Heart left ventricle (tissue), 16 donors: ENCODE measurements at places on chromosomes 3 and 15.

GRCh38 chr3:42009456-42009855 lies 47.6 kb upstream of the ULK4 start:
- DNase-seq = no peak

GRCh38 chr3:196323016-196323415 lies 5.0 kb upstream of the DYNLT2B start:
- no peak for DNase-seq

DNA sequence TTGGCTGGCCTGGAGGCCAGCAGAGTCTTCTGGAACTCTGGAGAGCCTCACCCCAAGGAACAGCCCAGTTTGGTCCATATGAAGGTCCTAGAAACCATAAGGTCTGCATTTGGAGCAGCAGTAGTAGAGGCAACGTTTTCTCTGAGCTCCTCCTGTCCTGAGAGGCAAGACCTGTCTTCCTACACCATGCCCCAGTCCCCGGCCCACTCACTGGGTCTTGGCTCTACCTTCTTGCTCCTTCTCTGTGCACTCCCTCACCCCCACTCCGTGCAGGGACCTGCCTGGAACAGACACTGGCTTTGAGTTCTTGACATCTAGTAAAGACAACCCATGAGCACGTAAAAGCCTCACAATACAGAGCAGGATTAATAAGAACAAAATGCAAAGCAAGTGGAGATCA lies 76.6 kb downstream of the CHRD start:
- no peak for DNase-seq

- no peak for DNase-seq
Measured at GRCh38 chr15:60798821-60799220, 319.9 kb upstream of the ICE2 start.

GRCh38 chr3:64488939-64489338 lies 198.9 kb downstream of the ADAMTS9 start:
- DNase-seq = no peak

DNA sequence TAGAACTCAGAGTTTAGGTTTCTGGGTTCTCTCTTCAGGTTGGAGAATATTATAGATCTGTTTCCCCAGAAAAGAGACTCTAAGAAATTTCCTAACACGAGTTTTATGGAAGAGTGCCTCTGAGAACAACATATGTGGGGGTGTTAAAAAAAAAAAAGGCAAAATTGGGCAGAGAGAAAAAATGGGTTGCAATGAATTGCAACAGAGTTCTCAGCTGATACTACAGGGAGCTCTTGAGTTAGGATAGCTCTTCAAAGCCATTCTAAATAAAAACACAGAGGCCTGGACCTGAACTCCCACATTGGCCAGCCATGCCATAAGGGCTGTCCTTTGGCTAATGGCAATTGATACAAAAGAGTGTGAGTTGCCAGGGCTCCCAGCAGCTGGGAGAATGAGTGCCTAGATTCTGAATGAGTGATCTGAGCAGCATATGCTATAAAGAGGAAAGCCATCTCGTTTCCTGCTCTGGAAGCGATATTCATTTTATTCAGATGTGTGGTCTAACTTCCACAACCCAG lies 20.1 kb upstream of the UBE2E2 start:
- DNase-seq = no peak

DNA sequence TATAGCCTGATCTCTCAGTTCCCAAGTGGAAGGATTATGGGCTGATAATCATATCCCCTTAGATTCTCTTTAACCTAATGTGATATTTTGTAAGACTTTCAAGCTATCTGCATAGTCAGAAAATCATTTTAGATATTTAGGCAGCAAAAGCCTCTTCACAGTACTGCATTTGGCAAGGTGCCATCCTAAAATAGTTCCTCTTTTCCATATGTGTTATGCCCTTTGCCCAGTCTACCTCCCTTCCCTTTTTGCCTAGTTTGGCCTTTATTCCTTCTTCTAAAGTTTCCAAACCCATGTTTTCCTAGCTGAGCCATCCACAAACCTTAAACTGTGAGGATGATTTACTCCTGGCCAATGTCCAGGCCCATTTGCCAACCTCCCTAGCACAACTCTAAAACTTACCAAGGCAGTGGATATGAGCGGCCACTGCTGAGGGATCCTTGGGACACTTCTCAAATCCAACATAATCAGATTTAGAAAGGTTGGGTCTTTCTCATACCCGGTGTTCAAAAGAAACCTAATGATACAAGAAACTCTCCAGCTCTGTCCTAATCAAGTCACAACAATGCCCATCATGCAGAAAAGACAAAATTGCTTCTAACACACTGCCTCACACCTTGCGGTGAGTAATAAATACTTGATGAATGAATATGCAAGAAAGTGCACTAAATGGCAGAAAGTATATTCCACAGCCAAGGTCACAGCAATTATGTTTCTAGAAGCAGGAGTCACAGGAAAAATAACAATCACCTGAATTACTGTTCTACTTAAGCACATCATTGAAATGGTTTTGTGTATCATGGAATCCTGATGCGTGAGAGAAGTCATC lies 493.9 kb downstream of the NLGN1 start:
- no peak for DNase-seq

- DNase-seq = no peak
Measured at GRCh38 chr3:100869787-100870186, 123.4 kb downstream of the ABI3BP start.

DNA sequence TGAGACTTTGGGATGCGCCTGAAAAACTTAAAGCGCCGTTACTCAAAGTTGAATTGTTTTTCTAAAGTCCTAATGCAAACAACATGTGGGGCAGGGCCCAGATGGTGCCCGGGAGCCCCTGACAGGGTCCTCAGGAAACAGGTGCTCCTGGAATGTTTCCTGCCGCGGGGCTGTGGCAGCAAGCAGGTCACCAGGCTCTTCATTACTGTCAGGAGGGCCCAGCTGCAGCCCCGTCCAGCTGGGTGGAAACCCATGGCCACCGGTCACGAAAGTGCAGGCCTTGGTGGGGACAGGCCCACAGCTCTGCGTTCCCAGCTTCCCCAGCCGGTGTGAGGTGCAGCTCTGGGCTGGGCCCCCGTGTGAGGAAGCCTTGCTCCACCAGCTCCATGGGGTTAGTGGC lies 63.9 kb upstream of the GATA2 start:
- DNase-seq = no peak

DNA sequence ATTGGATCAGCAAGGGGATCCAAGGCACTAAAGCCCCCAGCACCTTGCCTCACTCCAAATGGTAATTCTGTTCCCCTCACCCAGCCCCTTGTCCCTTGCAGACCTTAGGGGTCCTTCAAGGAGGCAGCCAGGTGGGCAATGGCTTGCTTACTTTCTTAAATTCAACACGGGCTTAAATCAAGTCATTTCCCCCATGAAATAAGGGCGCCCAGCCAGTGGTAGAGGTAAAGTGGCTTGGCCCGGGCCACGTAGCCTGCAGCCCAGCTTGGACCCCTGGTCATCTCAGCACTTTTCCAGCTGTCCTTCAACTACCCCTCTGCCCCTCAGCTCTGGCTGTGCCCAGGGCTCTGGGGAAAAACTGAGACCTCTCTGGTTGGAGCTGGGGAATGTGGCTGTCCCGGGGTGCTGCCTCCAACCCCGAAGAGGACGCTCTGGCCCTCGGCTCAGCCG lies 1.2 kb downstream of the PSTPIP1 start:
- no peak for DNase-seq

- no peak for DNase-seq
Measured at GRCh38 chr3:19901918-19902317, 32.1 kb downstream of the EFHB start.

DNA sequence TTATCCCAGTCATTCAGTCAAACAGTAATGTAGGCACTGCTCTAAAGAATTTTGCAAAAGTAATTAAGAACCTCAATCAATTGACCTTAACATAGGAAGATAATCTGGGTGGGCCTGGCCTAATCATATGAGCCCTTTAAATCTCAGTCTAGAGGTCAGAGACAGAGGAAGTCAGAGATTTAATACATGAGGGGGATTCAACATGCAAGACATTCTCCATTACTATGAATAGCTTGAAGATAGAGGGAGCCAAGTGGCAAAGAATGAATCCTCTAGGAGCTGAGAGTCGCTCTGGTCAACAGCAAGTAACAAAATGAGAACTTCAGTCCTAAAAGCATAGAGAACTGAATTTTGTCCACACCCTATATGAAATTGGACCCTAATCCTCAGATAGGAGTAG lies 39.0 kb upstream of the MBNL1 start:
- DNase-seq = no peak

GRCh38 chr3:144296808-144297207 lies 325.2 kb downstream of the DIPK2A start:
- DNase-seq = no peak

DNA sequence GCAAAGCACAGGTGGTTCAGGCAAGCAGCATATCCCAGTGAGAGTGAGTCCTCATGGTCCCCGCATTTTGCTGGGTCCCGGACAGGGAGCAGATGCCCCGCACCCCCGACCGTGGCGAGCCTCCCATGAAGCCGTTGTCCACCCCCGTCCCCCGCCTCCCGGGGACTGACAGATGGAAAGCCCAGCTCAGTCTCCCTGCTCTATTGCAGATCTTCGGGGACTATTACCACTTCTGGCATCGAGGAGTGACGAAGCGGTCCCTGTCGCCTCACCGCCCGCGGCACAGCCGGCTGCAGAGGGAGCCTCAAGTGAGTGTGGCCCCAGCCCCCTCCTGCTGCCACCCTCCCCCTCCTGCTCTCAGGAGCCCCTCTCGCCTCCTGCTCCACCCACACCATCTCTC lies 7.7 kb downstream of the FURIN start:
- DNase-seq = no peak

DNA sequence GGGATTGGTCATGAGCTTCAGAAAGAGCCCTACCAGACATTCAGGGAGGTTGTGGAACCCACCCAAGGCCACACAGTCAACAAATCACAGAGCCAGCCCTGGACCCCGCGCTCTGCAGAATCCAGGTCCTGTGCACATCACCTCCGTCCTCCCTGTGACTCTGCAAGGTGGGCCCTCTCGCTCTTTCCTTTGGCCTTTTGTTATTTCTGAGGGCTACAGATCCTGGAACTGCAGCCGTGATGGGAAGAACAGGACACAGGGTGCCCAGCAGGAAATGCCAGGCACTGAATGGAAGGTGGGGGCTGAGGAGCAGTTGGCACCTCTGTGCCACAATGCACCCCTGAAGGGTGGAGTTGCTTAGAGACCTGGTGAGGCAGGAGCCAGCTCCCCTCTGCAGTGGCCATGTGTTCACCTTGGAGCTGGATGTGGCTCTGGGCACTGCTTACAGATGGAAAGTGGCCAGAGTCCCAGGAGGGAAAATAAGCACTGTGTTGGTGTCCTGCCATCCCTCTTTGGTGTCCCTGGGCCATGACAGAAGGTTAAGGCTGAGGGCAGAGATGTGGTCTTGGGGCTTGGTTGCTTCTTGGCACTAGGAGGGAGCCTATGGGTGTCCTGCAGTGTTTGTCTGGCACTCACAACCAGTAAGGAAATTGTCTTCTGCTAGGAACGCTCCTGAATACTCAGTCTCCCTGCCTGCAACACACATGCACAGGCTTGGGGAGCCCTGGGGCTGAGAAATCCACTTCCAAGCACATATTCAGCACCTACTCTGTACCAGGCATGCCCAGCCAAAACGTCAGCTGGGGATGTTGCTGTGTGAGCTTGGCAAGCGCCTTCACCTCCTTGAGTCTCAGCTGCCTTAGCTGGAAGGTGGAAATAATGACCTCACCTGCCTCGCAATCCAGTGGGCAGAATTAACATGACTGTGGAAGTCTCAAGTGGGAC lies 98.0 kb upstream of the SLC6A6 start:
- DNase-seq = no peak

DNA sequence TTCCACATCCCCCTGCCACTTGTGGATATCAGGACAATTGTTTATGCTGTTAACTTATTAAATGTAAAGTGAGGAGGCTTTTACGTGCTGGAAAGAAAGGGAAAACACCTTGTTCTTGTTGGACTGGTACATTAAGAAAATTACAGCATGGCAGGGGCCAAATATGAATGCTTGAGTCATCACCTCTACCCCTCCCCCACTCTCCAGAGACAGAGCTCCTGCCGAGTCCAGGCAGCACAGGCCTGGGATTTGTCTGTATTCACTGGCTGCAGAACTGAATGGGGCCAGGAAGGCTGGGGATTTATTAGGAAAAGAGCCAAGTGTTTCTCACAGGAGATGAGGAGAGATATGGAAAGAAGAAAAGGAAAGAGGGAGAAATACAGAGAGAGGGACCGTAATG lies 308.9 kb downstream of the EPHB1 start:
- DNase-seq = no peak

- DNase-seq = no peak
Measured at GRCh38 chr15:93361703-93362102, 272.7 kb upstream of the RGMA start.

GRCh38 chr3:141000027-141000663 lies 51.0 kb upstream of the SPSB4 start:
- peak; percentile 58 for DNase-seq

- DNase-seq = peak; percentile 48
Measured at GRCh38 chr15:74050556-74051234, 31.7 kb downstream of the GOLGA6A start.

DNA sequence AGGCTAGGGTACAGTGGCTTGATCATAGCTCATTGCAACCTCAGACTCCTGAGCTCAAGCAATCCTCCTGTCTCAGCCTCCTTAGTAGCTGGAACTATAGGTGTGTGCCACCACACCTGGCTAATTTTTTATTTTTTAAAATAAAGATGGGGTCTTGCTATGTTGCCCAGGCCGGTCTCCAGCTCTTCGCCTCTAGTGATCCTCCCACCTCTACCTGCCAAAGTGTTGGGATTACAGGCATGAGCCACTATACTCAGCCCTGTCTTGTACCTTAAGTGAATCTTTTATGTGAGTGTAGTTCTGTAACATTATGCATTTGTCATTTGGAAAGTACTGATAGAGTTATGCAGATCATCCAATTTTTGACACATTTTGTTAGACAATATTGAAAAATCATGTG lies 66.9 kb upstream of the C15orf39 start:
- no peak for DNase-seq

- no peak for DNase-seq
Measured at GRCh38 chr3:169295126-169295525, 368.4 kb downstream of the MECOM start.

DNA sequence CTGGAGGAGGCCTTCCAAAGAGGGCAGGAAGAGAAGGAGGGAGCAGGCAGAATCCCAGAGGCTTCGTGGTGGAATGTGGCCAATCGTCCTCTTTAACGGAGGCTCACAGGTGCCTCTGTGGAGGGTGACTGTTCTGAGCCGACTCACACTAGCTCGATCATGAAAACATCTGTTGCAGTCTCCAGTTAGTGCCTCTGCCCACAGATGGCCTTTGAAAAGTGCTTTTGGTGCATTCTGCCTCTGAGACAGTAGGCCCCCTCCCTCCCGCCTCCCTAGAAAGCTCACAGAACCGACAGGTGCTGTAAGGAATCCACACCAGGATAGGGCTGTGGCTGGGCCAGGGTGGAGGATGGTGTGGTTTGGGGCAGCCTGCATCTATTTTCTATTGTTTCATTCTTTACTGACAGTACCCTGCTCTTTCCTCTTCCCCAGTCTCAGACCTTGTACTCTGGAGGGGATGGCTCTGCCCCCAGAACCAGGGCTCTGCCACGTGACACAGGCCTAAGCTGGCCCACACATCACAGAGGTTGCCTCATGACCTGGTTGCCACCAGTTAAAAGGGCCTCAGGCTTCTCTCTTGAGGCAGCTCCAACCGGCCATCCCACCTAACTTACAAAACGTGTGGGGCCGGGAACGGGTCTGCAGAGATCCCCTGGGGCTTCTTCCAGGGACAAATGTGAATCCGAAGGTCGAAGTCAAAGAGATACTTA lies 27.2 kb upstream of the PIGZ start:
- no peak for DNase-seq
